ENCODE measurements at places on chromosomes 16 and 17.

DNA sequence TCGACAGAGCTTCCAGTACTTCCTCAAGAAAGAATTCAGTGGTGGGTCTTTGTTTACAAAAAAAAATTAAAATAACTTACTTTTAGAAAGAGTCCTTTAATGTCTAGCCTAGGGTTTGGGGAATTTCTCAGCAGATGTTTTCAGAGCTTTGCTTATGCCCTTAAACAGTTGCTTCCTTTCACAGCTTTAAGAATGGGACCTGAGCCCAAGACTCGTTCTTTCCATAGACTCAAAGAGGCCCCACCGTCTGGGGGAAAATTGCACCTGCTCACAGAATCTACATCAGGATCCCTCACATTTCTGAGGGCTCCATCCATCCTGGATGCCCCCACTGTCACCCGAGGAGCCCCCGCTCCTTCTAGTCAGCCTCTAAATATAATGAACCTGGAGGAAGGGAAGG is 60.0 kb downstream of the RGS9 start:
- DNase-seq: no peak

DNA sequence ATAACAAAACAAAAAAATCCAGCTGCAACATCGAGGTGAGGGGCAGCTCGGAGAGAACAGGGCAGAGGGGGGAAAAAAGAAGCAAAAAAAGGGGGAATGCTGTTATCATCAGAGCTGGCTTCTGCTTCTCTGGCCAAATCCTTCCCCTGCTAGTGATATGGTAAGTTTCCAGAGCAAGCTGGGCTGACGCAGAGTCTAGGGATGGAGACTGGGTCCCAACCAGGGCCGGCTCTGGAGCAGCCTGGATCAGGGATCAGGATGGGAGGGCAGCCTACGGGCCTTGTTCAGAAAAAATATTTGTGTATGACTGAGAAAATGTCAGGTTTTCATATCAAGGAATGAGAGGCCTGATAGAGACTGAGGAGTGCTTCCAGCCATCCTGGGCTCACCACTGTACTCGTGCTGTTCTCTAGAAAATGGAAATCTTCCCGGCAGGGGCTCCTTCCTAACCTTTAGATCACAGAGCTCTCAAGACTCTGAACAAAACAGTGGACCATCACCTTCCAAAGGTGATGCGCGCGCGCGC is 726 bp upstream of the C1QTNF1 start:
- DNase-seq: no peak

DNA sequence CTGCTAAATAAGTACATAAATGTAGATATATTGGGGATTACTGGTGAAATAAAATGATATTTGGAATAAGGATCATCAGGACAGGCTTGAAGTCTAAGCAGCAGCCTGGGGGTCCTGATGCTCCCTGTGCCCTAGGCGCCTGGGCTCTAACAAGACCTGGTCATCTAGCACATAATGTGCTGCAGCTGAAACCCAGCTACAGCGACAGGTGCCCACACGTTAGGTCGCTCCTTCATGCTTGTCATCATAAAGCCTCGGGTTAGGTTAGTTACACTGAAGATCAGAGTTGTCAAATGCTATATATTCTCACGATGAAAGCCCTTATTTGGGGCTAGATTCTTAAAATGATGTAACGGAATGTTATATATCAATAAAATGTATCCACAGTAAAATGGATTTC is 11.5 kb downstream of the NARF start:
- no peak for DNase-seq

GRCh38 chr17:80633207-80633606 is 88.6 kb downstream of the RPTOR start:
- no peak for DNase-seq
